ENCODE measurements at places on chromosomes 4 and X.

DNA sequence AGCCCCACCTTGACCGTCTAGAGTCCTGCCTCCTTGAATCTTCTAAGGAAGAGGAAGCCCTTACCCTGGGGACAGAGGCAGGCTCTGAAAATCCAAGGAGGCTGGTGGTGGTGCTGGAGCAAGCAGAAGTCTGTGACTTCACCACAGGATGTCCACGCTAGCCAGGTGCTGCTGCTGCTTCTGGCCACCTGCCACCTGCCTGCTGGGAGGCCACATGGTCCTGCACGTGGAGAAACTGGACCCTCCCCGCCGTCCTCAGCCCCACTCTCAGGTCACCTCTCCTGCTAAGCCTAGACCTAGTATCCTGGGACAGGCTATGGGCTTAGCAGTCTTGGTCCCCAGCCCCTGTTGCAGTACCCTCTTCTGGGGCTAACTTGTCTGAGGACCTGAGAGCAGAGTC lies 15.8 kb downstream of the TMEM31 start:
- no peak for DNase-seq

DNA sequence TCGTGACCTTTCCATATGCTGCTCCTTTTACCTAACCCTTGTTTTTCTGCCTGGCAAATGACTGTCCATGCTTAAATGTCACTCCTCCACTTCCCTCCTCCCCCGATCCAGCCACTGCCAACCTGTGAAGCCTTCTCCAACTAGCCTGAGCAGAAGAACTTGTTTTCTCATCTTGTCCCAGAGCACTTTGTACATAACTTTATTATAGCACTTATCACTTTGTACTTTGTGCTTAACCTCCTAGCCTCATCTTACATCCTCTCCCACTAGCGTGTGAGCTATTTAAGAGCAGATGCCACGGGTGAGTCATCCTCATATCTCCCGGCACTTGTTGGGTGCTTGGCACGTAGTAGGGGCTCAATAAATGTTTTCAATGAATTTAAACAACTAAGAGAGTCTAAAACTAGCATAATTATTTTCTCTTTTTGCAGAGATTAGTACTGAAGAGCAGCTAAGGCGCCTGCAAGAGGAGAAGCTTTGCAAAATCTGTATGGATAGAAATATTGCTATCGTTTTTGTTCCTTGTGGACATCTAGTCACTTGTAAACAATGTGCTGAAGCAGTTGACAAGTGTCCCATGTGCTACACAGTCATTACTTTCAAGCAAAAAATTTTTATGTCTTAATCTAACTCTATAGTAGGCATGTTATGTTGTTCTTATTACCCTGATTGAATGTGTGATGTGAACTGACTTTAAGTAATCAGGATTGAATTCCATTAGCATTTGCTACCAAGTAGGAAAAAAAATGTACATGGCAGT lies 46.9 kb downstream of the XIAP start:
- DNase-seq: peak; percentile 14

- no peak for DNase-seq
Observed at GRCh38 chr4:21952549-21952948, 4.0 kb upstream of the KCNIP4 start.

DNA sequence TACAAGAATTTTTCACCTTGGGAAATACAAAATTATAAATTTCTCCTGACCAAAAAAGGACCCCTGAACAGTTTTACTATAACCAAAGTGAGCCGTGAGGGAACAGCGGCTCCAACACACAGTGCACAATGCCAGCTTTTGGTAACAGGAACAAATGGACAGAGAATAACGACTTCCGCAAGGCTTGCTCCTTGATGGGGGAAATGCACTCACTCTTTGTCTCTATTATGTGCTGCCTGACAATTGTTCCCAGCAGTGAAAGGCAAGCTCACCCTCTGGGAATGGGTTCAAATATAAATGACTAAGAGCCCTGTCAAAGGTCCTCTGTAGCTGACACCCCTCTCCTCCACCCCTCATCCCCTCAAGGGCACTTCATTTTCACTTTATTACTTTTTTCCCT lies 325.8 kb upstream of the GALNT7 start:
- DNase-seq: no peak

GRCh38 chr4:85028910-85029309 lies 62.4 kb upstream of the WDFY3 start:
- peak; percentile 89 for DNase-seq

GRCh38 chr4:151356510-151356909 lies 31.1 kb upstream of the SH3D19 start:
- DNase-seq: peak; percentile 40

- DNase-seq: no peak
Observed at GRCh38 chr4:24775032-24775605, 20.3 kb upstream of the SOD3 start.

GRCh38 chr4:95637043-95637600 lies 88.3 kb upstream of the UNC5C start:
- peak; percentile 48 for DNase-seq

DNA sequence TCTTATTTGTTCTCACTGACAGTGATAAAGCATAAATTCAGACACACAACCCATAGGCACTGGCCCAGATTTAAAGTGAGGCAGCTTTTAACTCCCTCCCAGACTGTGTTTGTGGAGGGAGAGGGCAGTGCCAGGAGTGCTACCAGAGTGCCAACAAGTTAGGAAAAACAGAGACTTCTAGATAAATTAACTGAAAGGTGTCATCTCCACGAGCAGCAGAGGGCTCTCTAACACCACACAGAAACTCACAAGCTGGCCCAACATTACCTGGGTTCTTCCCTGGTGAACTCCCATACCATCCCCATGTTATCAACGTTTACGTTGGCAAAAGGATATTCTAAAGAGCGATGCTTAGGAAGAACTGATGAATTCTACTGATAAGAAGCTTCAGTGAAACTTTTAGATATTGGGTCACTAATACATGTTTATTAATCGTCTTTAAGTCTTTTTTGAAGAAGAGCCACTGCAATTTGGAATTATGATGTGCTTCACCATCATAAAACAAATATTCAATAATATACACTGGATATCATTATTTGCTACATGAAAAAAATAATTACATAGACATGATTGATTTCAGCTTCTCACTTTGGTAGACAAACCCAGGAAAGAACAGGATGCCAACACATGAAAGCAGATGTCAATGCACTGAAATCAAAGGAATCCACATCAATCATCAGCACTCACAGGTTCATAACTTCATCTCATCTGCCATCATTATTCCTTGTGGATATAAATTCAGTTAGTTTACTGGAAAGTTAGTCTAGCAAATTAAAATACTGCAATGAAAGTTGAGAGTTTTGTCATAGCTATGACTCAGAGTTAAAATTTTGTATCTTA lies 121.2 kb upstream of the NAP1L5 start:
- peak; percentile 58 for DNase-seq

DNA sequence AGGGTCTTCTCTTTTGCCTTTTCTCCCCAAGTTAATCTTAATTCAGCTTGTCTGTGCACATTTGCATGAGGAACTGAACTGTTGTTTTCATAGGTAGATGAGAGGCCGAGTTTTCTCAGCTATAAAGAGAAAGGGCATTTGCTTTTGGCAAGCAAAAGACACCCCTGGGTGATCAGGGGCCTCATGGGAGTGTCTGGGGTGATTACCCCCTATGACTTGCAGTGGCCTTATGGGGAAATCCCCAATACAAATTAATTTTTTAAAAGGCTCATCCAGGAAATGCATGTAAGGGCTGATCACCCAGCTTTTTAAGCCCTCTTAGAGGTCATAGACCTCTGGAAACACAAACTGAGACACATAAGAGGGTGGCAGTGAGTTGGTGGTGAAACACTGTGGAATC lies 56.4 kb upstream of the HMX1 start:
- DNase-seq: no peak

DNA sequence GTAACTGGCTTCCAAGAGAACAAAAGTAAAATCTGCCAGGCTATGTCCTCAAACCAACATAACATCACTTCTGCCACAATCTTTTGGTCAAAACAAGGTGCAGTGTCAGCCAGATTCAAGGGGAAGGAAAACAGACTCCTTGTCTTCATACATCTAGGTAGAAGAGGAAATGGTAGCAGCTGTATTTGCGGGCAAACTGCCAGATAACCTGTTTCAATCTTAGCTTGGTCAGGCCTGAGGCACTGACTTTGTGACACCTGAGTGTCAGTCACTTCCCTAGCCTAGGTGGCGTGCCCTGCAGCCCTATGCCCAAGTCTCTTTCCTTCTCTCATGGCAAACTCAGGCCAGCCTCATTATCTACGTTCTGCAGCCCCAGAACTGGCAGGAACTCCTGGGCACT lies 146.2 kb upstream of the JADE1 start:
- no peak for DNase-seq

DNA sequence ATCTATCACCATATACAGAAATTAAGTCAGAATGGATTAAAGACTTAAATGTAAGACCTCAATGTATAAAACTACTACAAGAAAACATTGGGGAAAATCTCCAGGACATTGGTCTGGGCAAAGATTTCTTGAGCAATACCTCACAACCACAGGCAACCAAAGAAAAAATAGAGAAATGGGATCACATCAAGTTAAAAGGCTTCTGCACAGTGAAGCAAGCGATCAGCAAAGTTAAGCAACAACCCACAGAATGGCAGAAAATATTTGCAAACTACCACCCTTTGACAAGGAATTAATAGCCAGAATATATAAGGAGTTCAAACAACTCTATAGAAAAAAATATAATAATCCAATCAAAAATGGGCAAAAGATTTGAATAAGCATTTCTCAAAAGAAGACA lies 236.9 kb upstream of the EMCN start:
- no peak for DNase-seq

- DNase-seq: no peak
Observed at GRCh38 chrX:96710031-96710430, 25.4 kb downstream of the DIAPH2 start.

DNA sequence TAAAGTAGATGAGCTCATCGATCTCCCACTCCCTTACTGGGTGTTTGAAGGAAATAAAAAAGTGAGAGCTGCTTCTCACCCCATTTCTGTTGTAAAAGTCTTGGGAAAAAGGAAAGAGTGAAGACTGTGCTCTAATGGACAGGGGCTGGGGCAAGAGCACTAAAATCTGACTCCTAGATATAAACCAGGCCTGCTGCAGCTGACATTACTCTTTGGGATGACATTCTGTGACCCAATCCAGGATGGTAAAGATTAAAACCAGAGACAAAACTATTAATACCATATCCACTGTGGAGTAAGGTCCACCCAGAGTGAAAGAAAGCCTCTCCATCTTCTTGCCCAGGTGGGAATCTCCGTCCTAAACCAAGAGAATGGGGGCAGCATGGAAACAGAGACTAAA lies 20.1 kb upstream of the NEUROG2 start:
- DNase-seq: no peak

DNA sequence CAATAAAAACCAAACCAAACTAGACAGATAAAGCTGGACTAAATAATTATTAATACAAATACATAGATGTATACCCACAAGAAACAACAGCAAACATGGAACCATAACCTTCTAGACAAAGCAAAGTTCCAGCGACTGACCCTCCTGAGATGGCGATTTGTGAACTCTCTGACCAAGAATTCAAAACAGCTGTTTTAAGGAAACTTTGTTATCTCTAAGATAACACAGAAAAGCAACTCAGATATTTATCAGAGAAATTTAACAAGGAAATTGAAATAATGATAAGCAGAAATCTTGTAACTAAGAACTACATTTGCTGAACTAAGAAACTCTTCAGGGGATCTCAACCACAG lies 23.4 kb upstream of the MTHFD2L start:
- no peak for DNase-seq

- DNase-seq: no peak
Observed at GRCh38 chr4:121885115-121885514, 14.8 kb upstream of the BBS7 start.

- no peak for DNase-seq
Observed at GRCh38 chr4:81620442-81620841, 148.7 kb upstream of the RASGEF1B start.

DNA sequence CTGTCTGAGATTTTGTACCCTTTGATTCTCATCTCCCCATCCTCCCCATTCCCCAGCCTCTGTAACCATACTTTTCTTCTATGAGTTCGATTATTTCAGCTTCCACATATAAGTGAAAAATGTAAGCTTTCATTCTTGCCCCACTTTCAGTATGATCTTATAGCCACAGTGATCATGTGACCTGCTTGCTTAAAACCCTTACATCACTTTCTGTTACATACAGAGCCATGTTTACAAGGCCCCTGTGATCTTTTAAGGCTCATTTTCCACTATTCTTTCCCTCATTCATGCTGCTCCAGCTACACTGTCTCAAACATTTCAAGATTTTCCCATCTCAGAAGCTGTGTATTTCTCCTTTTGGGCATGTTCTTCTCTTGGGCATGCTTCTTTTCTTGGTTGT lies 147.7 kb downstream of the DCK start:
- DNase-seq: peak; percentile 33

- peak; percentile 3 for DNase-seq
Observed at GRCh38 chr4:110454441-110454840, 21.5 kb upstream of the ENPEP start.

DNA sequence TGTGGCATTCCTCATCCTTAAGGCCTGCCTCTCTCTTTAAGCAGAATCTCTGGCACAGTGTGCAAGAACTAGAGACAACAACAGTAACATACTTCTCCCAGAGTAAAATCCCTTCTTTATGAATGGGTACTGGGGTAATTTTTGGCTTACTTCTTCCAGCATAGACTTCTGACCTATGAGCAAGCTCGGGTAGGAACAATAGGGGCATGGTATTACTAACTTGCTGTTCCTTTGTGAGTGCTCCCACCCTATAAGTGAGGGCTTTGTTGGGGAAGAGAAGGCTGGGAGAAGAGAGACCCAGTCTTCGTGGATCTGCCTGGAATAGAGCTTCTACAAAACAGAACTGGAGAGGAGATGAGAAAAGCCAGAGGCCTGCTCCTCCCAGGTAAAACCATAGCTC lies 30.2 kb downstream of the CLDN2 start:
- no peak for DNase-seq

DNA sequence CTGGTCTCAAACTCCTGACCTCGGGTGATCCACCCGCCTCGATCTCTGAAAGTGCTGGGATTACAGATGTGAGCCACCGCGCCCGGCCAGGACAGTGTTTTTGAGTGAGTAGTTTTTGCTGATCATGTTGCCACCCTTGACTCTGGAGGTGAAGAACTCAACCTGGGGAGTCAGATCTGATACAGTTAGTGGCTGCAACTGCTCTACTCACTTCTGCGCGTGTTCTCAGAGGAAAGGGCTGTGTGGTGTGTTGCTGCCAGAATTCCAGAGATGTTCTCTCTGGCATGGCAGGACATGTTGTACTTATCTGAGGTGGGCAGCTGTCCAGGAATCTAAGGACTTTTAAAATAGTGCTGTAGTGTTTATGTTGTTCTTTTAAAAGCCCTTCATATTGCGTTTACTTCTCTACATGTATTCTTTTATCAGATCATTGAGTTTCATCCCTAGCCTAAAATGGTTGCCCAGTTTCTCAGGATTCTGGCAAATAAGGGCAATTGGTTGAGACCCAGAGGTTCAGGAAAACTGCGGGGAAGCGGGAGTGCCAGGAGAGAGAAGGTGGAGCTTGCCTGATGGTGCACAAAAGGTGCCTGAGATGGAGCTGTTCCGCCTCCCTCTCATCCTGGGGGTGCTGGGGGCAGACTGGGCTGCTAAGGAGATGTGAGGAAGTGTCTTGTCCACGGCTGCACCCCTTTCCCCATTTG lies 97.7 kb downstream of the ARHGAP10 start:
- peak; percentile 70 for DNase-seq

- DNase-seq: peak; percentile 1
Observed at GRCh38 chrX:123713434-123713833, 19.4 kb downstream of the THOC2 start.
